ENCODE measurements at places on chromosomes 6 and 20.

DNA sequence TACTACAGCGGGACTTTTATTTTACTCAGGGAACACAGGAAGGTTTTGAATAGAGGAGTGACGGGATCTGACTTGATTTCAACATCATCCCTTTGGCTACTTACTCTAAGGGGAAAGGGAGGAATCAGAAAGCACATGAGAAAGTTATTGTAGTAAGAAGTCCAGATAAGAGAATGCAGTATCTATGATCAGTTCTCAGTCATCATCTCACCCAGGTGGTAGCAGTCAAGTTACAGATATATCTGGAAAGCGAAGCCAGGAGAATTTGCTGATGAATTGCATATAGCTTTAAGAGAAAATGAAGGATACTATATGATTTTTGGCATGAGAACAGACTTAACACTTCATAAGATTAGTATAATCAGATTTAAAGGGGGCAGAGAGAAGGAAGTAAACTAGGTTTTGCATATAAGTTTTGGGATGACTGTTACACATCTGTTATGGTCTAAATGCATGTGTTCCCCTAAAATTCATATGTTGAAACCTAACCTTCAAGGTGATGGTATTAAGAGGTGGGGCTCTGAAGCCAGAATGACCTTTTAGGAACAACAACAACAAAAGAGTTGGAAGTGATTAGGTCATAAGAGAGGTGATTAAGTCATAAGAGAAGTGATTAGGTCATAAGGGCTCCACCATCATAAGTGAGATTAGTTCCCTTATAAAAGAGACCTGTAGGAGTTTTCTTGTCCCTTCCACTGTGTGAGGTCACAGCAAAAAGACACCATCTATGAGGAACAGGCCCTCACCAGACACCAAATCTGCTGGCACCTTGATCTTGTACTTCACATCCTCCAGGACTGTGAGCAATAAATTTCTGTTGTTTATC lies 6.7 kb downstream of the RAD21L1 start:
- no peak for DNase-seq
- H3K4me1 ChIP-seq = no peaks in the 10 kb centered on the region
- no peaks in the 10 kb centered on the region for H3K27me3 ChIP-seq
- no peak overlapping the region for H3K4me3 ChIP-seq
- H3K36me3 ChIP-seq = no peaks in the 10 kb centered on the region
- no peak overlapping the region for H3K27ac ChIP-seq

- H3K27me3 ChIP-seq = no peaks in the 10 kb centered on the region
- no peak overlapping the region for H3K4me3 ChIP-seq
- no peaks in the 10 kb centered on the region for H3K36me3 ChIP-seq
- no peak overlapping the region for H3K27ac ChIP-seq
Measured at GRCh38 chr20:22904386-22904785, 130.7 kb upstream of the SSTR4 start.

- H3K36me3 ChIP-seq = no peaks in the 10 kb centered on the region
- H3K27ac ChIP-seq = no peak overlapping the region
- no peaks in the 10 kb centered on the region for H3K27me3 ChIP-seq
- no peak overlapping the region for H3K4me3 ChIP-seq
- DNase-seq = no peak
Measured at GRCh38 chr20:57801581-57801980, 91.8 kb upstream of the PMEPA1 start.

- DNase-seq = no peak
- H3K36me3 ChIP-seq = no peaks in the 10 kb centered on the region
- no peak overlapping the region for H3K4me3 ChIP-seq
- no peaks in the 10 kb centered on the region for H3K4me1 ChIP-seq
Measured at GRCh38 chr20:58655328-58656107, 4.4 kb downstream of the STX16 start.

DNA sequence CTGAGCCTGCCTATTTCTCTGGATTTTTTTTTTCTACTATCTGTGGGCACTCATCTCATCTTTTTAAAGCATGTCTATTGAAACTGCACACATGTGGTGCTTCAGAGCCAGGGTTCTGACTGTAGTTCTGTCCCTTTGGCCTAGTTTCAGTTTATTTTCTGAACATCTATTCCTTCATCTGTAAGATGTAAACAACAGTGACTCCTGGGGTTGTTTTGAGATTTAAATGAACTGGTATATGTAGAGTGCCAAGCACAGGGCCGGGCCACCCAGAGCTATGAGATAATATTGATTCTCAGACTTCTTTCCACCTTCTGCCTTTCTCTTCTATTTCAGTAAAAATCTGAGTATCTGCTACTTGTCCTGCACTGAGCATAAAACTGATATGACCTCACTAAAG lies 185.1 kb downstream of the CARMIL1 start:
- DNase-seq = no peak
- no peaks in the 10 kb centered on the region for H3K27me3 ChIP-seq
- H3K36me3 ChIP-seq = no peaks in the 10 kb centered on the region
- no peaks in the 10 kb centered on the region for H3K4me1 ChIP-seq
- no peak overlapping the region for H3K27ac ChIP-seq
